ENCODE measurements at places on chromosomes 7 and 10.

- DNase-seq: peak; percentile 63
These were observed 165.8 kb downstream of the CCSER2 start for GRCh38 chr10:84493951-84494848.

GRCh38 chr10:116961406-116962251 lies 43.4 kb downstream of the SHTN1 start:
- DNase-seq: no peak

GRCh38 chr7:117124591-117125220 lies 171.4 kb downstream of the ST7 start:
- DNase-seq: peak; percentile 98

DNA sequence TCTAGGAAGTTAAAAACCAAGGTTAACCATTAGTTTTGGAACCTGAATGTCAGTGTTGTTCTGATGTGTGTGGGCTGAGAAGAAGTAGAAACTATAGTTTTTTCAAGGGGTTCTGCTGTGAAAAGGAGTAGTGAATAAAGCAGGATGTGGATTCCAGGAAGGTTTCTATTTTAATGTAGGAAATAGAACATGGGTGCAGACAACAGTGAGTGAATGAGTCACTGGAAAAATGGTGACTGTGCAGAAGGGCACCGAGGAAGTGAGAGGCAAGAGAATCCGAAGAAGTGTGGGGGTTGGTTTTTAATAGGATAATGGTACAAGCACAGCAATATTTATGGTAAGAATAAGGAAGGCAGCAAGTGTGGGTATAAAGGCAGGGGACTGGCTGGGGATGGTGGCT lies 120.4 kb downstream of the ARHGAP21 start:
- DNase-seq: peak; percentile 71

DNA sequence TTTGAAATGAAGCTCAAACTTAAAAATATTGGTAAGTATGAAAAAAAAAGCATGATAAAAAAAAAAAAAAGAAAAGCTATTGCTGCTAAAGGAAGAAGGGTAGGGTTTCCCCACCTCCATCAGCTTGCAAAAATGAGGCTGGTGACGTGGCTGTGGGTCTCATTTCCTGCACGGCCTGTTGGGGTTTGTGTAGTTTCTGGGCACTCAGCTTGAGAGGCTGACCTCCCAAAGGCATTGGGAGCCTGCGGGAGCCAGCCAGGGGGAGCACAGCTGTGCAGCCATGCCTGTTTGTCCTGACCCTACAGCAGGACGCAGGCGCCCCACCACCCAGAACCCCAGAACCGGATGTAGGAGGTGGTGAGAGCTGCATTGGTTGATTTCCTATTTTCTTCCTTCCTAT lies 48.8 kb upstream of the CARD11 start:
- no peak for DNase-seq

All from fibroblast of mammary gland (primary cell).